Hepatocyte (in vitro differentiated cells): ENCODE measurements at places on chromosomes 2 and 18. TPM values are rescaled to one million over a fixed set of nuclear protein-coding genes. Genes with fewer than 3 reads are reported as not detected.
A peak's percentile ranks its signal among the peaks of the same experiment; 100 is the strongest.

DNA sequence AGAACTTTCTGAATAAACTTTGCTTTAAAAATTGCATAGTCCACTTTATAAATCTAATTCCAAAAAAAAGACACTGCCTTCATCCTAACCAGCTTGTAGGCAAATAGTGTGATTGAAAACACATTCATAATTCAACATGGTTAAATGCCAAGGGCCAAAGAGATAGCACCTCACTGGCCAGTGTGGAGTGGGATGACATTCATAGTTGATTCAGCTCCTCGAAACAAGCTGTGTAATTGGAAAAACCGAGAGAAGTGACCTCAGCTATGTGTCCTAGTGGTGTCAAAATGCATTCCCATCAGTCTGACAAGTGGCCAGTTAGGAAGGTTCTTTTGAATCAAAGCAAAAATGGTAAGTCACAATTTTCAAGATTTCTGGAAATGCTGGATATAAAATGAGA lies 1068.5 kb upstream of the CELF4 start:
- no peak for DNase-seq

- no peak for DNase-seq
These were observed 34.9 kb upstream of the HPCAL1 start for GRCh38 chr2:10267551-10268465.

DNA sequence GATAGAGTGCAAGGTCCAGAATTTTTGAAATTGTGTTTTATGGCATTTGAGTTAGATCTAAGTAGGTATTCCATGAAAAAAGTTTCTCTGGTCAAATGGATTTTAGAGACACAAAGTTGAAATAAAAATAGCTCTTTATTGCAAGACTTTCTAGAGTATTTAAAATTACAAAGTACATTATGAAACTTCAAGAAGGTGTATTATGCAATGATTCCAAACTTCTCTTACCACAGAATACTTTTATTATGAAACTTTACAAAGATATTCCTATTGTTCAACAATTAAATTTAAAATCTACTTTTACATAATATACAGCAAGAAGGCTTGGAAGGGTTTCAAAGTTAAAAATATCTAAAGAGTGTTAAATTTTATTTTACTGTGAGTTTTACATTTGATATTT lies 65.9 kb downstream of the CALCRL start:
- no peak for DNase-seq

- DNase-seq = peak; percentile 84
These were observed 29.8 kb upstream of the TAF1B start for GRCh38 chr2:9813312-9814128.

GRCh38 chr2:161101406-161101805 lies 58.8 kb upstream of the TANK start:
- DNase-seq = no peak

GRCh38 chr2:229869226-229869625 lies 52.6 kb downstream of the TRIP12 start:
- no peak for DNase-seq

GRCh38 chr2:210617732-210618330 lies 61.4 kb downstream of the CPS1 start:
- peak; percentile 67 for DNase-seq

DNA sequence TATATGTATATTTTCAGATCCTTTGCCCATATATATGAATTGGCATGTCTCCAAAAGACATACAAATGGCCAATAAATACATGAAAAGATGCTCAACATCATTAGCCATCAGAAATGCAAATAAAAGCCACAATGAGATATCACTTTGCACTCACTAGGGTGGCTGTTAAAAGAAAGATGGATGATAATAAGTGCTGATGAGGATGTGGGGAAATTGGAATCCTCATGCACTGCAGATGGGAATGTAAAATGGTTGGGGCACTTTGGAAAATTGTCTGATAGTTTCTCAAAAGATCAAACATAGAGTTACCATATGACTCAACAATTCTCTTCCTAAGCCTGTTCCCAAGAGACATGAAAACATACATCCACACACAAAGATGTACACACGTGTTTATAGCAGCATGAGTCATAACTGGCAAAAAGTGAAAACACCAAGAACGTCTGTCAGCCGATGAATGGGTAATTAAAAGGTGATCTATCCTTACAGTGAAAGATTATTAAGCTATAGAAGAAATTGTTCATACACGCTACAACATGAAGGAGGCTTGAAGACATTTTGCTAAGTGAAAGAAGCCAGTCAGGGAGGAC lies 19.7 kb downstream of the NGEF start:
- no peak for DNase-seq

- no peak for DNase-seq
These were observed 484.6 kb upstream of the HS6ST1 start for GRCh38 chr2:128803222-128803621.

- no peak for DNase-seq
These were observed 18.1 kb upstream of the EFHD1 start for GRCh38 chr2:232615339-232615738.

GRCh38 chr2:169139145-169139544 lies 69.8 kb downstream of the DHRS9 start:
- DNase-seq = no peak

GRCh38 chr18:2508678-2509077 lies 62.6 kb downstream of the METTL4 start:
- no peak for DNase-seq

DNA sequence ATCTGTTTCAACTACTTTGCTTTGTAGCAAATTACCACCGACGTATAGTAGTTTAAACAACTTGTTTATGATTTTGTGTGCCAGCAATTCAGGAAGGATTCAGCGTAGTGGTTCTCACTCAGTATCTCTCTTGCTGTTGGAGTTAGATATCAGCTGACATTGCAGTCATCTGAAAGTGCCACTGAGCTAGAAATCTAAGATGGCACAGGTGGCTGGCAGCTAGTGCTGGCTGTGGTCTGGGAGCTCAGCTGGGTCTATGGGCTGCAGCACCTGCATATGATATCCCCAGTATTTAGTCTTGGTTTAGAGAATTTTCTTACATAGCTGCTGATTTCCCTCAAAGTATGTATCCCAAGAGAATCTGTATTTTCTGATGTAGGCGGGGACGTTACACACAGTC lies 235.6 kb downstream of the SCG2 start:
- no peak for DNase-seq

GRCh38 chr18:59878644-59879043 lies 21.2 kb upstream of the PMAIP1 start:
- no peak for DNase-seq

DNA sequence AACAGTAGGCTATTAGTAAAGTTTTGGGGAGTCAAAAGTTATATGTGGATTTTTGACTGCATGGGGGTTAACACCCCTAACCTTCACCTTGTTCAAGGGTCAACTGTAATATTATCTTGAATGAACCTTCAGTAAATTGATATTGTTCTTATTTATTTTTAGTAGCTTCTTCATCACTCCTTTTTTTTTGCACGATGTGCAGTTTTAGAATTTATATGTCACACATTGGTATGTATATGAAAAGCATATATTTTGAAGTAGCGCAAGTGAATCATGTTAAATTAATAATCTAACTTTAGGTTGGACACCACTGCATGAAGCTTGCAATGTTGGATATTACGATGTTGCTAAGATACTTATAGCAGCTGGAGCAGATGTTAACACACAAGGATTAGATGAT lies 79.9 kb downstream of the ANKRD12 start:
- no peak for DNase-seq

DNA sequence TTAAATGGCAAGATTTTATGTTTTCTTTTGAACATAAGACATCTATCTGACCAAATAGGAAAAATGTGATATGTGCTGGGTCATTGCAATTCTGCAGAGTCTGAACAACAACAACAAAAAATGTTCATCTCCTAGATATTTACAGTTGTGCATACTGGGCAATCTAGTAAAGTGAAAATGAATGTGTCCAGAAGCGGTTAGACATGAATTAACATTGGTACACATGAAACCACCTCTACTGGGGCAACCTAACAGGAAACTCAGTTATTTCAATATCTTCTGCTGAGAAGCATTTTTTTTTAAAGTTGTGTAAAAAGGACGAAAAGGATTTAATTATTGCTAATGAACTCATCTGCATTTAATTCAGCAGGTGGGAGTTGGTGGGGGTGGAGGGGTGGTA lies 76.9 kb downstream of the DHRS9 start:
- no peak for DNase-seq

- DNase-seq = no peak
These were observed 243.6 kb downstream of the AGAP1 start for GRCh38 chr2:235737396-235737795.

DNA sequence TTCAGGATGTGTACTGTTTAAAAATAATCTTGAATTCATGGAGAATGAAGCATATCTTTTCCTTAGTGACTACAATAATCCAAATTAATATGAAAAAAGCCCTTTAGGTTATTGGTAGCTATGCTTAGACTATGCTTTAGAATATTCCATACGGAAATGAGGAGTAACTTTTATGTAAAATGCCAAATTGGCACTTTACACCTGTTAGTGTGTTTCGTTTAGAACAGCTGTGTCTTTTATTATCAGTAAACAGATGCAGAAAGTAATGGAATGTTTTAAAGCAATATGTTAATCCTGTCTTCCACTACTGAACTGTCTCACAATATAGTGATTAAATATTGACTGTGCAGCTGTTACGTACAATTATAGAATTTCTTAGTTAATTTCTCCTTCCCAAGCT lies 129.6 kb downstream of the PMS1 start:
- DNase-seq = no peak

GRCh38 chr18:63147973-63148372 lies 171.6 kb downstream of the BCL2 start:
- DNase-seq = no peak

- no peak for DNase-seq
These were observed 307.0 kb upstream of the CWC22 start for GRCh38 chr2:180314086-180314485.

GRCh38 chr2:8389431-8390108 lies 292.3 kb upstream of the ID2 start:
- DNase-seq = peak; percentile 29

- no peak for DNase-seq
These were observed 5.2 kb upstream of the DLX2 start for GRCh38 chr2:172107690-172108586.

GRCh38 chr18:33472509-33472908 lies 32.0 kb upstream of the CCDC178 start:
- no peak for DNase-seq

- no peak for DNase-seq
These were observed 178.0 kb downstream of the ICOS start for GRCh38 chr2:204114295-204115136.

DNA sequence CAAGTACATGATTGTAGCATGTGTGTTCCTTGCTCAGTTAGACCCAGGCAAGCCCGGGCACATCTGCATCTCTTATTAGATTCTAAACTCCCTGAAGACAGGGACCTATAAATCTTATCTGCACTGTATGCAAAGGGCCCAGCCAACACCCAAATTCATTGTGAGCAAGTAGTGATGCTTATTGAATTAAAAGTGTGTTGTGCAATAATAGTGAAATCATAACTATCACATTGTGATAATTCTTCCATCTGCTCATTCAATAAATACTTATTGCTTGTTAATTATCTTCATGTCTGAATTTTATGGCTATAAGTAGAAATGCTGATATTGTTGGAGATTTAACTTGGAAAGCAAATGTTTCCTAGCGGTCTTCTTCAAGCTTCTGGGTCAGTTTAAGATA lies 387.5 kb downstream of the SLC4A3 start:
- no peak for DNase-seq

DNA sequence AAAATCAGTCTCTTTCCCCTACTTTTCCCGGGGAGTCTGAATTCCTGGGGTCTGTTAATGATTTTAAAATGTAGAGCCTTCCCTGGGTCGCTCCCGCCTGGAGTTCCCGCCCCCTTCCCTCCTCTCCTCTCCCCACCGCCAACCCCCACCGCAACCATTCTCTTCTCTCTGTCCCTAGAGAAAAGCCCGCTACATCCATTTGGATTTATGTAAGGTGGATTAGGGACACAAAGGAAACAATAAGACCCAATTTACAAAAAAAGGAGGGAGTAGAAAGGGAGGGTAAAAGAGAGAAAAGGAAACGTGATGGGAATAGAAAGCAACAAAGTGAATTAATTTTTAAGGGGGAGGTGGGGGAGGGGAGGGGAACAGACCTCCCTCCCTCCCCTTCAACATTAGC lies 2.2 kb downstream of the EPHA4 start:
- no peak for DNase-seq

GRCh38 chr2:167380555-167380954 lies 492.3 kb downstream of the XIRP2 start:
- no peak for DNase-seq

DNA sequence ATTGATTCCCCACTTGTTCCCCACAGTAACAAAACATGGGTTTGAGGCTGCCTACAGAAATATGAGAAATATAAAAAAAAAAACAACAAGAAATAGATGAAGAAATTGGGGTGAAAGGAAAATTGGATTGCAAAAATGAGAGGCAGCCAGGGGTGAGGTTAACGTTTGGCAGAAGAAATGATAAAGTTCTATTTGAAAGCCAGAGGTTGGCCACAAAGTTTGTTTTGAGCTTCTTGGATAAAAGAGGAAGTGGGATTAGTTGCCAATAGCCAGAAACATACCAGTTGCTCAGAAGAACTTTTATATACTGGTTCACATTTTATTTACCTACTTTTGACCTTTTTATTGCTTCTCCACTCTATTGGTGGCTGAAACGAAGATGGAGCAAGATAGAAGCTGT lies 67.5 kb downstream of the FASTKD2 start:
- no peak for DNase-seq

DNA sequence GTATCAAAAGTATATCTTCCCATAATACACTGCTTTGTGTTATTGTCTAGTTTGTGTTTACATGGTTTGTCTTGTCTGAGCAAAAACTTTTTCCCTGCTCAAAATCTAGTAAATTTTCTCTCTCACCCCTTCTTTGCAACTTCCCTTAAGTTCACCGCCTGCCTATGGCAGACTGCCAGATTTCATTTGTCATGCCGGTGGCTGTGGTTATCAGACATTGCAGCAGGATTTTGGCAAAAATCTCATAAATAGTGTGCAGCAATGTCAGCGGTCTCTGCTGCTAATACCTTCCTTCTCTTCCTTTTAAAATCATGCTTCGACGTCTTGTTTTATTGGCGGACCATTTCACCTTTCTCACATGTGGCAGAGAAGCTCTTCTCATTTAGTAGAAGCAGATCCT lies 45.6 kb upstream of the TMEM178A start:
- DNase-seq = peak; percentile 40

The MEP1B gene
- 0.36 and 2.3 TPM in 2 replicates for total RNA-seq

The NOSTRIN gene
- 10.7 and 19.1 TPM in 2 replicates for total RNA-seq

The DNAH7 gene
- total RNA-seq = 0.68 and 1.2 TPM in 2 replicates

The REG1A gene
- total RNA-seq = 0.53 TPM in 1 of 2 replicates, not detected in the other

The DPY30 gene
- total RNA-seq = 108 and 120 TPM in 2 replicates

The GCG gene
- total RNA-seq = 19.8 and 21.1 TPM in 2 replicates

The UBE2F gene
- total RNA-seq = 52.8 and 59.8 TPM in 2 replicates

The PAPOLG gene
- total RNA-seq = 13.5 and 14.4 TPM in 2 replicates

The ABCA12 gene
- 0.23 and 0.44 TPM in 2 replicates for total RNA-seq

The CTAGE1 gene
- 0.12 and 0.47 TPM in 2 replicates for total RNA-seq

The FKBP7 gene
- 44.9 and 45.4 TPM in 2 replicates for total RNA-seq

The CHRNG gene
- not detected in 2 replicates for total RNA-seq

The WDCP gene
- total RNA-seq = 6.0 and 6.8 TPM in 2 replicates

The RAMP1 gene
- 134 and 156 TPM in 2 replicates for total RNA-seq

The FBXO36 gene
- 2.8 and 6.1 TPM in 2 replicates for total RNA-seq

The TBR1 gene
- total RNA-seq = not detected in 2 replicates

The FEV gene
- 0.70 TPM in 1 of 2 replicates, not detected in the other for total RNA-seq
